ENCODE measurements at places on chromosomes 12 and 14. TPM values are rescaled to one million over a fixed set of nuclear protein-coding genes. Genes with fewer than 3 reads are reported as not detected.

The KCNH3 gene
- total RNA-seq, result not detected

The RPL10L gene
- not detected for total RNA-seq

GRCh38 chr14:63178912-63179311 lies 25.3 kb upstream of the RHOJ start:
- H3K4me1 ChIP-seq, result peaks cover 3% of the 10 kb centered on the region
- no peaks in the 10 kb centered on the region for H3K36me3 ChIP-seq
- no peak overlapping the region for H3K27ac ChIP-seq

DNA sequence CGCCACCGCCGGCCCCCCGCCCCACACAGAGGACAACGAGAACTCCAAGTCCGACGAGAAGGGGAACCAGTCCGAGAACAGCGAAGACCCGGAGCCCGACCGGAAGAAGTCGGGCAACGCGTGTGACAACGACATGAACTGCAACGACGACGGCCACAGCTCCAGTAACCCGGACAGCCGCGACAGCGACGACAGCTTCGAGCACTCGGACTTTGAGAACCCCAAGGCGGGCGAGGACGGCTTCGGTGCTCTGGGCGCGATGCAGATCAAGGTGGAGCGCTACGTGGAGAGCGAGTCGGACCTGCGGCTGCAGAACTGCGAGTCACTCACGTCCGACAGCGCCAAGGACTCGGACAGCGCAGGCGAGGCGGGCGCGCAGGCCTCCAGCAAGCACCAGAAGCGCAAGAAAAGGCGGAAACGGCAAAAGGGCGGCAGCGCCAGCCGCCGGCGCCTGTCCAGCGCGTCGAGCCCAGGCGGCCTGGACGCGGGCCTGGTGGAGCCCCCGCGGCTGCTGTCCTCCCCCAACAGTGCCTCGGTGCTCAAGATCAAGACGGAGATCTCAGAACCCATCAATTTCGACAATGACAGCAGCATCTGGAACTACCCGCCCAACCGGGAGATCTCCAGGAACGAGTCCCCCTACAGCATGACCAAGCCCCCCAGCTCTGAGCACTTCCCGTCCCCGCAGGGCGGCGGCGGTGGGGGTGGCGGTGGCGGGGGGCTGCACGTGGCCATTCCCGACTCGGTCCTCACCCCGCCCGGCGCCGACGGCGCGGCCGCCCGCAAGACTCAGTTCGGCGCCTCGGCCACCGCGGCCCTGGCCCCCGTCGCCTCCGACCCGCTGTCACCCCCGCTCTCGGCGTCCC lies 150.9 kb downstream of the EGLN3 start:
- H3K27me3 ChIP-seq, result peaks cover 15% of the 10 kb centered on the region
- no peaks in the 10 kb centered on the region for H3K4me1 ChIP-seq
- no peaks in the 10 kb centered on the region for H3K36me3 ChIP-seq
- no peak overlapping the region for H3K27ac ChIP-seq
- DNase-seq, result no peak

DNA sequence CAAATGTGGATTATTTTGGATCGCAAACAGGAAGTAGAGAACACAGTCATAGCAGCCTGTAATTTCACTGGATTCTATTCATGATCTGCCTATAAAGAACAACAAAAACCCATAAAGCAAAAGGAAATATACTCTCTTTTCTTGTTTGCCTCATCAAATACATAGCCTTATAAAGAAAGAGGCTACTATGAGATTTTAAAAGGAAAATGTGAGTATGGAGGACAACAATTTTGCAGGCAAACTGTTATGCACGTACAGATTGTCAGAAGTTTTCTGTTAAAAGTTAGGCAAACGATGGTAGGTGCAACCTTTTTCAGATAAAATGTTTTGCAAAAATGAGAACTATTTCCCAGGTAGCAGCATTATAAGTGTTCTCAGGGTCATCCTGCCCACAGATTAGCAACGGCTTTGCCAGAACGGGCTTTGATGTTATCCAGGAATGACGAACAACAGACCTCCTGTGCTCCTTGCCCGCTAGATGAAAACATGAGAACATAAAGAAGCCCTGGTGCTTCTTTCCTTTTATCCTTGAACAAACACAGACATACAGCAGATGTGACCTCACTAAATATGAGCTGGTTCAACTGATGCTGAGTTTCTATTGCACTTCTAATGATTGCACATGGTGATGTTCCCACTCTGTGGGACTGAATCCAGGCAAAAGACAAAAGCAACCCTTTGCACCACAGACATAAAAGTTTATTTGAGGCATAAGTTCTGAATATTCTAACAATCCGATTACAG lies 88.1 kb downstream of the ITPR2 start:
- H3K36me3 ChIP-seq, result no peaks in the 10 kb centered on the region
- H3K27me3 ChIP-seq, result no peaks in the 10 kb centered on the region
- no peak for DNase-seq
- H3K4me3 ChIP-seq, result no peak overlapping the region
- peaks cover 6% of the 10 kb centered on the region for H3K4me1 ChIP-seq
- no peak overlapping the region for H3K27ac ChIP-seq
